PC-9 (cell line): ENCODE measurements at places on chromosomes 1 and 21. TPM values are rescaled to one million over a fixed set of nuclear protein-coding genes. Genes with fewer than 3 reads are reported as not detected.

Gene FCAMR
- total RNA-seq = not detected in 2 replicates

Gene FCRL5
- not detected in 2 replicates for total RNA-seq

GRCh38 chr1:67377253-67377652, 52.9 kb downstream of the SERBP1 start:
- DNase-seq = no peak
- 0 out of 2 replicates have a peak overlapping the region, but pooled peaks have one; percentile 13 for H3K27ac ChIP-seq
- H3K4me3 ChIP-seq = no peak overlapping the region
- H3K27me3 ChIP-seq = no peaks in the 10 kb centered on the region
- H3K4me1 ChIP-seq = peaks cover 28% of the 10 kb centered on the region

- H3K27ac ChIP-seq = no peak overlapping the region
- no peaks in the 10 kb centered on the region for H3K4me1 ChIP-seq
- H3K36me3 ChIP-seq = no peaks in the 10 kb centered on the region
- peaks cover 84% of the 10 kb centered on the region for H3K27me3 ChIP-seq
These were observed 164.2 kb downstream of the RHOU start for GRCh38 chr1:228899421-228899956.

DNA sequence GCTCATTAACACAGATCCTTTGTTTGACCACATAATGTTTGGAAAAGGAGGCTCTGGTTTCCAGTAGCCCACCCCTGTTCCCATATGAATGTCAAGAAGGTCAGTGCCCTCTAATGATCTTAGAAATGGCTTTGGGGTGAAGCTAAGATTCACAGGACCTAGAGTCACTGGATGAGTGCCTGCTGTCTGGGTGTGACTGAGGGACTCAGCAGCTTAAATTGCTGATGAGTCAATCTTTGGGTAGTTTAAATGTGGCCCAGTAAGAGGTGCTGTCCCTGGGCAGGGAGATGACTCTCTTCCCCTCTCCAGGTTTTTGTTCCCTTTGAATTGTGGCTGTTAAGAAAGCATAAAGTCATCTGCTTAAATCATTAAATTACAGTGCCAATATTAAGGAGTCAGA, 50.6 kb downstream of the L1TD1 start:
- H3K36me3 ChIP-seq = no peaks in the 10 kb centered on the region
- H3K4me1 ChIP-seq = peaks cover 6% of the 10 kb centered on the region; the same call in 1 of the 2 replicates
- no peak overlapping the region for H3K27ac ChIP-seq
- no peak overlapping the region for H3K4me3 ChIP-seq

GRCh38 chr1:192763243-192763642, 45.6 kb upstream of the RGS2 start:
- no peaks in the 10 kb centered on the region for H3K36me3 ChIP-seq
- H3K4me1 ChIP-seq = peaks cover 6% of the 10 kb centered on the region; the same call in 1 of the 2 replicates
- H3K4me3 ChIP-seq = no peak overlapping the region
- no peaks in the 10 kb centered on the region for H3K27me3 ChIP-seq

DNA sequence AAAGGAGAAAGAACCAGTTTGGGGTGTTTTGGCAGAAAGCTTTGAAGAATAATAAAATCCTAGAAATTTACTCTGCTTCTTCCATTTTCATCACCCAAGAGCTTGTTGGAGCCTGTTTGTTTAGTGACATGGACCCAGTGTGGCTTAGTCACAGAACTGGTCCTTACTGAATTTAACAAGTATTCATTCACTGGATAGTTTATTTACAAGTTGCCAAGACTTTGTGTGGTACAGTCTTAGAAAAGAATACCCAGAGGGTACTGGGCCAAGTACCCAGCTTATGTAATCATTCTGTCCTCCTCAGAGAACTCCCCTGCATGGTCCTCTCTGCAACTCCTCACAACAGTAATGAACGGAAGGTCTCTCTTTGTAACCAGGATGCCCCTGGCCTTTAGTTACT, 16.4 kb downstream of the RAB4A start:
- H3K27me3 ChIP-seq = no peaks in the 10 kb centered on the region
- no peak overlapping the region for H3K27ac ChIP-seq
- DNase-seq = no peak
- H3K36me3 ChIP-seq = no peaks in the 10 kb centered on the region
- H3K4me1 ChIP-seq = no peaks in the 10 kb centered on the region

DNA sequence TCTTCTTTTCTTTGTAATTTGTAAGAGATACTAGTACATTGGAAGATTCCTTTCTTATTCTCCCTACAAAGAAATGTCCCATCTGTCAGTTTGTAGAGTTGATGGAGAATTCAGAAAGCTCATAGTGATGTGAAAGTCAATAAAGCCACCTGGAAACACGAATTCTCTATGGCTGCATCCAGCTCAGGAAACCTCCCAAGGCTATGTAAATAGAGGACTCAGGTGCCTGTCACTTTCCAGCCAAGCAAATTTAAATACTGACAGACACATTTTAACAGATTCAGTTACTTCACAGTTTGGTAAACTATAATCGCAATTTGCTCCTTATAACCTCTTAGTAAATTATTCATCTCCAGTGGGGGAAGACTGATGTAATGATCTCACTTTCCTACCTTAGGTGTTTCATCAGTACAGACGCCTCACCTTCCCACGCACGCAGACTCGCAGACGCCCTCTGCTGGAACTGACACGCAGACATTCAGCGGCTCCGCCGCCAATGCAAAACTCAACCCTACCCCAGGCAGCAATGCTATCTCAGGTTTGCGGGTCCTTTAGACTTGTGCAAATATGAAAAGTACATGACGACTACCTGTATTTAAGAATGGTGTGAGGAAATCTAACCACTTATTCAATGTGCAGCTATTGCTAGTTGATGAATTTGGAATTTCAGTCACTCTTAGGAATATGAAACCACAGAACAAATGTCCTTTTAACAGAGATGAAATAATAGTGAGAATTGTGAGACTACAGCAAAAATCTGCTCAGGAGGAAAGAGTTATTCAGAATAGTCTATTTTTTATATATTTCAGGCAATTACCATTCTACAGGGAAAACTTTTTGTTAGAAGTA, 60.6 kb downstream of the PTPRC start:
- no peak overlapping the region for H3K4me3 ChIP-seq
- no peaks in the 10 kb centered on the region for H3K27me3 ChIP-seq
- H3K4me1 ChIP-seq = no peaks in the 10 kb centered on the region
- H3K27ac ChIP-seq = no peak overlapping the region
- peak; percentile 42 for DNase-seq

GRCh38 chr21:22201126-22201525, 1202.9 kb downstream of the NCAM2 start:
- no peak overlapping the region for H3K27ac ChIP-seq
- no peaks in the 10 kb centered on the region for H3K36me3 ChIP-seq
- no peak for DNase-seq
